HS-27A (cell line): ENCODE measurements at places on chromosomes 16 and 17.

GRCh38 chr16:30509081-30509765, 17.1 kb downstream of the ZNF768 start:
- DNase-seq: no peak

GRCh38 chr17:12047681-12048376, 27.2 kb downstream of the MAP2K4 start:
- DNase-seq: no peak

DNA sequence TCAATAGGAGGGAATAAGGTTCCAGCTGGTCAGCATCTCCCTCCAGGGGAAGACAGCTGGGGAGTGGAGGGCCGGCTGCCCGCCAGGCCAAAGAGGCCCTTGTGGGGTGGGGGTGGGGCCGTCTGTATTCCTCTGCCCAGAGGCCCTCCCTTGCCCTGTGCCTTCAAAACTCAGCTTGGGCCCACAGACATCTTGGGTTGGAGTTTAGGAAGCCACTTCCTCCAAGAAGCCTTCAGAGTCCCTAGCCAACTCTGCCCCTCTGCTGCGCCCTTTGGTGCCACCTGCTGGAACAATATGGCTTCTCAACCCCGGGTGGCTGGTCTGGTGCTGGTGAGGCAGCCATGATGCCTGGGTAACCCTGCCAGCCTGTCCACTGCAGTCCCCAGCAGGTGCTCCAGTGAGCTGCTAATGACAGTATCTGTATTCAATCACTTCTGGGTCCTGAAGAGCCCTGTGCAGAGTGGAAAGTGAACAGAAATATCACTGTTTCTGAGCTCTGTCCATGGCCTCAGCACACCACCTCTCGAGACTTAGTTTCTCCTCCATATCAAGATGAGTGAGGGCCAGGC, 16.7 kb downstream of the HSD11B2 start:
- DNase-seq: no peak

DNA sequence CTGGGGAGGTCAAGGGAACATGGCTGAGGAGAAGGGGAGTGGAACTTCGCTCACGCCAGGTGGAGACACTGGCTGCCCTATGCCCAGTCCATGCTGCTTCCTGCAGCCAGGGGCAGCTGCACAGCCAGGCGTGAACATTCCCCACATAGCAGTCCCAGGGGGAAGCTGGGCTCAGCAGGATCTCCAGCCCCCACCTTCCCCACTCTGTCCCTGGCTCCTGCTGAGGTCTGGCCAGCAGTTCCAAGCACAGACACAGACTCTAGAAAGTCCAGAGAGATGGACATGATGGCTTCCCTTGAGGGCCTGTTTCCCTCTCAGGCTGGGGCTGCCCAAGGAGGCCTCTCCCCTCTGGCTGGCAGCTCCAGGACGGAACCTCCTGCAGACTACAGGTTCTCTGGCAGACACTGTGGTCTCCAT, 9.3 kb downstream of the JUP start:
- DNase-seq: no peak

GRCh38 chr16:54362591-54363206, 76.1 kb upstream of the IRX3 start:
- DNase-seq: no peak

GRCh38 chr16:35144212-35144932, 1685.0 kb downstream of the TP53TG3F start:
- no peak for DNase-seq
